ENCODE measurements at places on chromosomes 1 and 21. TPM values are rescaled to one million over a fixed set of nuclear protein-coding genes. Genes with fewer than 3 reads are reported as not detected.
A peak's percentile ranks its signal among the peaks of the same experiment; 100 is the strongest.

The FMN2 gene
- total RNA-seq, result 1.7 TPM

The RBP7 gene
- total RNA-seq, result 0.96 TPM

The PRAMEF26 gene
- not detected for total RNA-seq

The CDK18 gene
- 25.5 TPM for total RNA-seq

The PDC gene
- total RNA-seq, result not detected

The IL19 gene
- not detected for total RNA-seq

GRCh38 chr1:164058198-164058597 lies 500.8 kb upstream of the PBX1 start:
- H3K4me1 ChIP-seq, result peaks cover 14% of the 10 kb centered on the region
- DNase-seq, result no peak
- no peaks in the 10 kb centered on the region for H3K27me3 ChIP-seq

DNA sequence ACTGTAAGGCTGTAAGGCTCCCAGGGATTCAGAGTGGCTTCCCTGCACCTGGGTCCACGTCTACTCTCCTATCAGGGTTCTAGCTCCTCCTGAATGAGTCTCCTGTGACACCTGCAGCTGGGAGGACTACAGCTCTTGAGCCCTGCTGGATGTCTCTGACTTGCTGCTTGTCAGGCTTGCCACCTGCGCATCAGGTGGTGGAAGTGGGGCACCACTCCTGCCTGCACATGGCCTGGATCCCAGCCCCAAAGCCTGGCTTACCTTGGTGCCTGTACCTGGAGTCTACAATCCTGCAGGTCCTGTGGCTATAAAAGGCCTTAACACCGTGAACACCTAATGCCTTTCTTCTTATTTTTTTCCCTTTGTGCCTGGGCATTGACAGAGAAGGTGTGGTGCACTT lies 82.2 kb downstream of the FAM78B start:
- no peaks in the 10 kb centered on the region for H3K27me3 ChIP-seq
- no peak overlapping the region for H3K27ac ChIP-seq
- no peak overlapping the region for H3K4me3 ChIP-seq
- DNase-seq, result no peak

DNA sequence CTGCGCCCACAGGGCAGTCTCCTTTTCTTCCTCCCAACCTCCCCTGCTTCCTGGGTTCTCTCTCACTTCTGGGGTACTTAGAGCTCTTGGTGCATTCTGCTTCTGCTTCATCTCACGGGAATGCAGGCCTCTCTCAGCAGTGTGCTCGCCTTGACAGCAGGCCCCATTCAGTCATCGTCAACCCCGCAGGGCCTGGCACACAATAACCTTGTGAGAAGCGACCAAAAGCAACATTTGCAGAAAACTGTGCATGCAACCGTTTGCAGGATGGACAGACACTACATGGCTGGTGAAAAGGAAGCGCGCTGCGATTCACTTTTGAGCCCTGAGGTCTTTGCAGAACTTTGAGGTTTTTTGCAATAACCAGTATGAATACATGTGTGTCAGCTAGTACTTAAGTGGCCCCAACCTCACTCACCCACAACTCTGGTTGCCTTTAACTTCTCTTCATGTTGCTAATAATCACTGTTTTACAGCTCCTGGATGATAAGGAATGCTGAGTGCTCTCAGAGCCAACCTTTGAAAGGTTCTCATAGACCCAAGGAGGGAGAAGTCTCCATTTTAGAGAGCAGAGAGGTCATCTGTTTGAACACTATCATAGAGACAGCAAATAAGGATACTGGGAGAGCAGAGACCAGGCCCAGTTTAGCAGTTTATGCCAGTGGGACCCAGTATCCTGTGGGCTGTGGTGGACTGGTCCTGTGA lies 2.5 kb upstream of the CD160 start:
- no peak overlapping the region for H3K4me3 ChIP-seq
- H3K36me3 ChIP-seq, result no peaks in the 10 kb centered on the region
- peak; percentile 19 for DNase-seq
- H3K4me1 ChIP-seq, result peaks cover 14% of the 10 kb centered on the region

- no peaks in the 10 kb centered on the region for H3K36me3 ChIP-seq
- no peaks in the 10 kb centered on the region for H3K4me1 ChIP-seq
- no peak for DNase-seq
- no peak overlapping the region for H3K4me3 ChIP-seq
- no peaks in the 10 kb centered on the region for H3K27me3 ChIP-seq
Observed at GRCh38 chr1:60832367-60832766, 250.0 kb upstream of the NFIA start.

GRCh38 chr1:111602974-111603373 lies 16.6 kb upstream of the RAP1A start:
- peaks cover 5% of the 10 kb centered on the region for H3K4me1 ChIP-seq
- H3K27me3 ChIP-seq, result no peaks in the 10 kb centered on the region
- H3K4me3 ChIP-seq, result no peak overlapping the region
- no peak overlapping the region for H3K27ac ChIP-seq
- DNase-seq, result no peak

DNA sequence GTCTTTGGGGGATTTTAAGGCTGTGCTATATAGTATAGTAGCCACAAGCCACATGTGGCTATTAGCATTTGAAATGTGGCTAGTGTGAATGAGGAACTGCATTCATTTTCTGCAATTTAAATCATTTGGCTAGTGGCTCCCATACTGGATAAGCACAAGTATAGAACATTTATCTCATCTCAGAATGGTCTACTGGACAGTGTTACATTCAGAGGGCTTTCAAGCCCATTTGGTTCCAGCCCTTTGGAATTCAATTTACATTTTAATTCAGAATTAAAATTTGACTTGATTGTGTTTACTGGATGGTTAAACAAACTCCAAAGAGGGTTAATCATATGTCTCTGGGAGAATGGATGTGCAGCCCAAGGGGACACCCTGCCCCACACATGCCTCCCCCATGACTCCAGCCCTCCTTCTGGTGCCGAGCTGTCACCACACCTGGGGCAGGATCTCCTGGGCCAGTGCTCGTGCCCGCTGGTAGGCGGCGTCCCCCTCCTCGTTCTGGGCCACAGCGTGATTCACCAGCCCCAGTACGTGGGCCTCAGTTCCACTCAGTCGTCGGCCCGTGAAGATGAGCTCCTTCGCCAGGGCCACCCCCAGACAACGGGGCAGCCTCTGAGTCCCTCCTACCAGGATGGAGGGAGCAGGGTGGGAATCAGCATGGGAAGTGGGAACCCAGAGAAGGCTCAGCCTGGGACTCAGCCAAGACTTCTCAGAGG lies 17.2 kb downstream of the ECHDC2 start:
- H3K27me3 ChIP-seq, result no peaks in the 10 kb centered on the region
- H3K36me3 ChIP-seq, result no peaks in the 10 kb centered on the region
- no peak overlapping the region for H3K27ac ChIP-seq
- peaks cover 10% of the 10 kb centered on the region for H3K4me1 ChIP-seq
